Activated CD4-positive, alpha-beta memory T cell treated with anti-CD3 and anti-CD28 coated beads, Interleukin-2, amount 10 ng/mL, durations not matched to agents 7 days and 5 days (primary cell): ENCODE measurements at places on chromosomes 7 and 10.

DNA sequence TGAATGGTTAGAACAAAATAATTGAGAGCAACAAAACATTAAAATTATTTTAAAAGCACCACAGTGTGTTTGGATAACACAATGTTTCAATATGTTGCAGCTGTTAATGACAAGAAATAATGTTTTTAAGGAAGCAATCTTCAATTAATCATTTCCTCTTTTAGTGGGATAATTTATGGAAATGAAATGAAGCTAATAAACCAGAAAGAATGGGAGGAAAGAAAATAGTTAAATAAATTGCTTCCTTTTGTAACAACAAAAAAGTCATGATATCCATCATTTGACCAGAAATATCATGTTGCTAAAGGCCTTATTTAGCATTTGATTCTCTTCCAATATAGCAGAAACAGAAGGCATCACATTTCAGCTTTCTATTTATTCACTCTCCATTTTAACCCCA lies 224.5 kb downstream of the SEMA3A start:
- DNase-seq, result no peak

DNA sequence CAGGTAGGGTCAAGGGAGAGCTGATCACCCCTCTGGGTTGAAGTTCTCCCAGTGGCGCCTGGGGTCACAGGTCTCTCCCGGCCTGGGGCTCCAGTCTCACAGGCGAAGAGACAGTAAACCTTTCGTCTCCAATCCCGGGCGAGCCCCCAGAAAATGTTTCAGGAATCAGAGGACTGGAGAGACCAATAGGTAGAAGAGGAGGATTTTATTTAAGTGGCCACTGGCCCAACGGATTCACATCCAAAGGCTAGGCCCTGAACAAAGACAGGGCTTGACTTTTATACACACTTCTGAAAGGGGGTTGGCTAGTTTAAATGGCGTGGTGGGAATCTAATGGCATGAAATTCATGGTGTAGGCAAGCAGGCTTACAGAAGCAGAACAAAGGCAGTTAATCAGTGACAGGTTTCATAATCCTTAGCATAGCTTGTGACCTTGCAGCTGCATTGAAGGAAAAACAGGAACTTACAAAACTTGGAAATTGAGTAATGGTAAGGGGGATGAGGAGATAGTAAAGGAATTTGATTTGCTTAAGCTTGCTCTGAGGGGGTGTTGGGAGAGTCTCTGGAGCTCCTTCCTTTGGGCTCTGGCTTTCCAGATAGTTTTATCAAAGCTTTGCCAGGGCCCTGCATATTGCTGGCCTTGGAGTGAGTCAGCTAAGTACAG lies 105.5 kb downstream of the TRIM24 start:
- no peak for DNase-seq

- DNase-seq, result no peak
Observed at GRCh38 chr7:82965088-82966036, 197.3 kb downstream of the PCLO start.

DNA sequence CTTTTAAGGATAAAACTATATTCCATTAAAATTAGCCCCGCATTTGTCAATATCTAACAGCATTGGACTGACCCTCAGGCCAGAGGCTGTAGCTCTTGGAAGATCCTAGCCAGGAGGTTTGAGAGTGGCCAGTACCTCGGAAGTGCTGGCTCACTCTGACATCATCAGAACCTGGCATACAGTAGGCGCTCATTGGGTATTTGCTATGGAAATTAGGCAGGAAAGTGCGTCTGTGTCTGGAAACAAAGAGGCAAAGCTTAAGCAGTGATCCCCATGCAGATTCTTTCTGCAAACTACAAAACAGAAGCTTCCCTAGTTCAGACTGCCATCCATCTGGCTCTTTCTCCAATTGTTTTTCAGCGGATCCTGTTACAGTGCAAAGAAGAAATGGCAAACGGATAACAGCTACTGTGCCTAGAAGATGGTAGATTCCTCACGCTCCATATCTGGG lies 1.7 kb upstream of the PRKCQ start:
- DNase-seq, result no peak

DNA sequence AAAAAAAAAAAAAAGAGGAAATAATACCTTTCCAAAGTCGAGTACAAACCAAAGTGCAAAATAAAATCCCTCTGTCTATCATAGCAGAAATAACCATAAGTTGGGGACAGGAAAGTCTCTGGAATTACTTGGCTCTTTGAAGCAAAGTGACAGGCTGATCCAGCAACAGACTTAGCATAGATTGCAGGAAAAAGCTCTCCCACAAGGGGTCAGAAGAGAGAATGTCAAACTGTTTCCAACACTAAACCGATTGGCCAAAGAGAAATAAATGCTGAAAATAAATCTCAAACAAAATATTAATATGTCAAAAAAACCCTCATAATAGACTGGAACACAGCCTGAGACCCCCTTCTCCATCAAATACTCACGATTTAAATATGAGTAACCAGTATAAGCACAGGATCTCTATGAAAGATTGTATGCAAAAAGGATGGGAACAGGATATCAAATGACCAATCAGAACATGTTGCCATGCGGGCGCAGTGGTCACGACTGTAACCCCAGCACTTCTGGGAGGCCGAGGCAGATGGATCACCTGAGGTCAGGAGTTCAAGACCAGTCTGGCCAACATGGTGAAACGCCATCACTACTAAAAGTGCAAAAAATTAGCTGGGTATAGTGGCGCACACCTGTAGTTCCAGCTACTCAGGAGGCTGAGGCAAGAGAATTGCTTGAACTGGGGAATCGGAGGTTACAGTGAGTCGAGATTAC lies 1000.7 kb upstream of the LRRN3 start:
- DNase-seq, result no peak

GRCh38 chr10:21494191-21495001 lies 31.1 kb downstream of the SKIDA1 start:
- DNase-seq, result no peak

DNA sequence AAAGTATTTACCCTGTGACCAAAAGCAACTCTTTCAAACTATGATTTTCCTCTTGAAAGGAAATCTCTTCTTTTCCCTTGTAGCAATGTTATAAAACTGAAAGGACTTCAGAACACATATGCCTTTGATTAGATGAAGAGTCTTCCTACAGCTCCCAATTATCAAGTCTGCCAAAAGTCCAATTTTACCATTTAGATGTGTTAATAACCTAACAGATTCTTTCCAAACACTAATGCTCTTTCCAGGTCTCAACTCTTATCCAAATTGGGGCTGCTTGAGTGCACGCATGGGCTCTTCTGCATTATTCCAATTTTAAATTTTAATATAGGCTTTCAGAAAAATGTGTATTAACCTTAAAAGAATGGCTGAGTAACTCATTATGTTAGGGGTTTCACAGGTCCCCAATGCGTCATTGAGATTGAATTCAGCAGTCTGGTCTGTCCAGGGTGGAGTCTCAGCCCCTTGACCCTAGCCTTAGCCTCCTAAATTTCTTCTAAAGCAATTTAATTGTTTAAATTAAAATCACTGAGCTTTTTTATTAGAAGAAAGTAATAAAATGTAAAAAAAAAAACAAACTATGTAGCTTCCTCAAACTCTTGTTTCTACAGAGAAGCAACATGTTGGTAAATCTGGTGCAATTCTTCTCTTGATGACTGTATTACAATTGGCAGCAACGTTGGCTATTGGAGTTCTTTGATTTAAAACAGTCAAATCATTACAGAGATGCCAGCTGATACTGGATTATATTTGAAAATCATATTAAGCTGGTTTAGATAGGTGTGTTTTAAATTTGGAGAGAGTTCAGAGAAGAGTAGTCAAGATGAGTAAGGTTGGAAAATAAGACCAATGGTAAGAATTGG lies 170.4 kb downstream of the DKK1 start:
- DNase-seq, result no peak

GRCh38 chr7:111729483-111729882 lies 167.2 kb upstream of the IMMP2L start:
- DNase-seq, result no peak

- DNase-seq, result no peak
Observed at GRCh38 chr10:15860692-15861201, 440 bp upstream of the MINDY3 start.

- DNase-seq, result no peak
Observed at GRCh38 chr7:129721068-129721467, 109.5 kb downstream of the NRF1 start.

GRCh38 chr7:19772306-19772705 lies 1.1 kb downstream of the TMEM196 start:
- DNase-seq, result no peak

DNA sequence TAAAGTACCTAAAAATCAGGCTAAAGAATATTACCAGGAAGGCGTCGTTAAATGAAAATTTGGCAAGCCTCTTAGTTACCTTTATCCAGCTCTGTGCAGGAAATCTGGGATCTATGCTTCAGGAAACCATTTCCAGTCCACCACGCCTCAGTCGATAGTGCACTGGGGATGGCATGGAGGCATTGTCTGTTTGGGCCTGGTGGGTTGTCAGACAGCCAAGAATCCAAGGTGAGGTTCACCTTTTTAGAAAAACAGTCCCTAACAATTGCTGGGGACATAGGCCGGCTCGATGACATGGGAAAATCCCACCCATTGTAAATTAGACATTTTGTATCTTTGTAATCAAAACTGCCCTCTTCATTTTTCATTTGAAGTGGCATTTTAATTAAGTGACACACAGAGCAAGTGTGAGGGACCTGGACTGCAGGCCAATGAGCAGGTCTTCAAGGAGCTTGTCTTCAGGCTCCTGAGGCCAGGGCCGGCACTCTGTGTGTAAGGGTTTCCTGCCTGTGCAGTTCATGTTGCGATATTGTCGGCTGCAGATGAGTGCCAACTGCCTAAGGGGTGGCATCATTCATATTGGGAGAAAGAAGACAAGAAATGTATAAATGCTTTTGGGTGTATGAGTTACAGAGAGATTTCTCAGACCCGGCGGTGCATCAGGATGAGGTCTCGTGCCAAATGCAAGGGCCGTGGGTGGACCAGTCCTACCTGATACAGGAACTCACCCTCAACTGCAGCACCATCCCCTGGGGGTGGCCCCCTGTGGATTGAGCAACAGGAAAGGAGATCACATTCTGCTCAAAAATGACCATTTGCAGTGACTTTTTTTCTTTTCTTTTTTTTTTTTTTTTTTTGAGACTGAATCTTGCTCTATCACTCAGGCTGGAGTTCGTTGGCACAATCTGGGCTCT lies 80.8 kb downstream of the PTPRE start:
- DNase-seq, result no peak

DNA sequence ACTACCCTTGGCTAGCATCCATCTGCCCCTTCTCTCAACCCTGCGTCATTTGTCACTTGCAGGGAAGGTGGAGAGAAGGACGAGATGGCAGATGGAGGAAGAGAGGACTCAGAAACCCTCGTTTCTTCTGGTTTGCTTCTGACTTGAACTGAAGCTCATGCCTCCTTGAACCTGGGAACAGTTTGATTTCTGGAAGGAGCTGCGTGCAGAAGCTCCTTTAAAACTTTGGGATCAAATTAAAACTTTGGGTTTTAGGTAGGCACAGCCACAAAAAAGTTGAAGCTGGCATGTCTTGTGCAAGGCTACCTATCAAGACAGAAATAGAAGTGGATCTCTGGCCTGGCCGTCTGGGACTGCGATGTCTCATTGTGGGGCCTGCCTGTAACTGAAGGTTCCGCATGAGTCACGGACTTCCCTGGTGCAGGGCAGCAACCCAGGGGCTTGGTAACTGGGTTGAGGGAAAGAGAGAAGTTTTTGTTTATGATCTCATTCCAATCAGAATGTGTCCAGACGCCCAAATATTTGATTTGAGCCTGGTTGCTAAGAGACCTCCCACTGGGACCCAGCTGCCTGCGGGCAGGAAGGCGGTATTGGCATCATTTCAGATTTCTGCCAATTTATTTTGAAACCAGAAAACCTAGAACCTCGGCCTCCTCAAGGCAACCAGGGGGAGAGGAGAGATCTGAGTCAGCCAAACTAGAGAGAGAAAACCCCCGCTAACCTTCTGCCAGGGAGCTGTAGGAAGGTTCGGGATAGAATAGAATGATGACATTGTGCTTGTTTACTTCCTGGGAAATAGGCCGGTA lies 15.8 kb upstream of the CAMK1D start:
- DNase-seq, result peak; percentile 29

GRCh38 chr10:93077860-93078337 lies 4.2 kb downstream of the CYP26A1 start:
- DNase-seq, result no peak

- DNase-seq, result no peak
Observed at GRCh38 chr7:20797042-20797461, 10.4 kb upstream of the SP8 start.

DNA sequence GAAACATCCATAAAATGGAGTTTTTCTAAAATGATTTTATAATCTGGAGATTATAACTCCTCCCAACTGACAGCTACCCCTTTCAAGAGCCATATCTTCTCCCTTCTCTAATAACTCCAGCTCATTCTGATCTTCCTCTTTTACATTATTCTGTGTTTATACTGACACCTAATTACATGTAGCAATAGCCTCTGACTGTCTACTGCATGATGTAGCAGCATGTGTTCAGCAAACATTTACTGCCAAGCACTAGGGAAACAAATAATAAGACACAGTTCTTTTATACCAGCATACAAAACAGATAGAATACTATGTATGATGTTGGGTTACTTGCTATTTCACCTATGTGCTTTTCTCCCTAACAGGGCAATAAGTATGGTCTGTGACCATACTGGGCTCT lies 20.7 kb downstream of the RBM28 start:
- DNase-seq, result no peak

DNA sequence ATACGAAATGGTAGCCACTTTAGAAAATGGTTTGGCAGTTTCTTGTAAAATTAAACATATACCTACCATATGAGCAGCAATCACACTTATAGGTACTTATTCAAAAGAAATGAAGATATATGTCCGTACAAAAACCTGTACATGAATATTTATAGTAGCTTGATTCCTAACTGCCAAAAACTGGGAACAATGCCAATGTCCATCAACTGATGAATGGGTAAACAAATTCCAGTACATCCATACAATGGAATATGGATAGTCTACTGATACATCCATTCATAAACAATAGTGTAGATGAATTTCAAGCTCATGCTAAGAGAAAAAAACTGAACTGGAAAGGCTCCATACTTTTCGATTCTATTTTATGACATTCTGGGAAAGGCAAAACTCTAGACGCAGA lies 68.5 kb downstream of the AGK start:
- DNase-seq, result no peak

DNA sequence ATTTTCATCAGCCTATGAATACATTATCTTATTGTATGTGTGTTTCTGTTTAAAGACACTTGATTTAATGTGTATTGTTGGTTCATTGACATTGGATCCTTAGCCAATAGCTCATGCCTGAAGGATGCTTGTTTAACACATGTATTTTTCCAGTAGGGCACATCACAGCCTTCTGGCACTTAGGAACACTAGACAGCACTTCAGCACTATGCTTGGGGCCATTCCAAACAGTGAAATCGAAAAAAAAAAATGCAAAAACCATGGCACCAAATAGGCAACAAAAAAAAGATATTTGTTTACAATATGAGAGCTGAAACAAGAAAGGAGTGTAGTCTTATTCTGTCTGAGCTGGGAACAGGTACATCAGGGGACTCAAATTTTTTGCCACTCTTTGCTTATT lies 262.8 kb downstream of the SLC25A13 start:
- DNase-seq, result no peak

- no peak for DNase-seq
Observed at GRCh38 chr10:3173171-3173878, 743 bp upstream of the PITRM1 start.

- DNase-seq, result no peak
Observed at GRCh38 chr10:62900829-62901571, 84.8 kb upstream of the EGR2 start.
